CD8-positive, alpha-beta memory T cell (primary cell): ENCODE measurements at places on chromosomes 7 and 10. TPM values are rescaled to one million over a fixed set of nuclear protein-coding genes. Genes with fewer than 3 reads are reported as not detected.

TLL2 gene
- not detected for polyA plus RNA-seq

GRCh38 chr10:77563638-77564270 is 73.9 kb downstream of the KCNMA1 start:
- no peak overlapping the region for H3K4me3 ChIP-seq
- no peak overlapping the region for H3K27ac ChIP-seq
- H3K27me3 ChIP-seq = peaks cover 4% of the 10 kb centered on the region
- no peaks in the 10 kb centered on the region for H3K36me3 ChIP-seq
- DNase-seq = no peak
- no peaks in the 10 kb centered on the region for H3K4me1 ChIP-seq

DNA sequence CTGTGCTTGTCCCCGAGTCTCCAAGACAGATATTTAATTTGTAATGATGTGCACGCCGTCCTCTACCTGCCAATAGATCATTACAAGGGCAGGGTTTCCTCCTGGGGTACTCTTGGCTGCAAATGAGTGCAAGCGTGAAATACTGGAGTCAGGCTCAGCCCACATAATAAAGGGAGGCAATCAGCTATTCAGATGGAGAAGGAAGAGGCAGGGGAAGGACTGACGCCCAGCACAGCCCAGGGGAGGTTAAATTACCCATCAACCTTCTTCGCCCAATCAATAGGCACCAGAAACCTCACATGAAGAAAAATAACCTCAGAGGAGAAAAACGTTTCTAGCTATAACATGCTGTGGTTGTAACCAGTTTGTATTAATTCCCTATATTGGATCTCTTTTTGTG is 544.9 kb upstream of the ADARB2 start:
- H3K4me3 ChIP-seq = no peak overlapping the region
- no peaks in the 10 kb centered on the region for H3K27me3 ChIP-seq
- H3K27ac ChIP-seq = no peak overlapping the region
- H3K36me3 ChIP-seq = no peaks in the 10 kb centered on the region

EIF5AL1 gene
- 0.16 TPM for polyA plus RNA-seq

DNA sequence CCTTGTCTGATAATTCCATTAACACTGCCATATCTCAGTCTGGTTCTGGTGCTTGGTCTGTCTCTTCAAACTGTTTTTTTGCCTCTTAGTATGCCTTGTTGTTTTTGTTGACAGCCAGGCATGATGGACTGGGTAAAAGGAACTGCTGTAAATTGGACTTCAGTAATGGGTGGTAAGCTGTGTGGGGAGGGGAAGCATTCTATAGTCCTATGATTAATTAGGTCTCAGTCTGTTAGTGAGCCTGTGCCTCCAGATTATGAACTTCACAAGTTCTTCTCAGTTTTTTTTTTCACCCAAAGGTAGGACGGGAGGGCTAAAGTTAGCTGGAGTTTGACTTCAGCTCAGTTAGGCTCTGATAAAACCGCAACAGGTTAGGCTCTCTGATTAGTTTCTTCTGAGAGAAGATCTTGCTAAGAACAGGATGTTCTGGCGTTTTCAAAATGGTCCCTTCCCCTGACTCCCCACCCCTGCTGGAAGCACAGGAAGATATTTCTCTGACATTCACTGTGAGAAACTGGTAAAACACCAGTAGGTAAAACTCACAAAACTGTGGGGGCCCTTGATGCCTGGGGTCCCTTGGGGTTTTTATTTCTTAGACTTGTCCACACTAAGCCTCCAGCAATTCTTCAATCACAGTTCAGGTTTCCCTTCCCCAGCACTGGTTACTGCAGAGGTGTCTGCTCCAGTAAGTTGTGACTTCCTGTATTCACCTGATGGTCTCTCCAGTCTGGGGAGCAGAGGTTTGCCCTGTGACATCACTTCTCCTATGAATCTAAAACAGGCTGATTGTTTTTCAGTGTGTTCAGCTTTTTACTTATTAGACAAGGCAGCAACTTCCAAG is 43.3 kb upstream of the CCDC71L start:
- no peak overlapping the region for H3K27ac ChIP-seq
- H3K4me3 ChIP-seq = no peak overlapping the region
- H3K4me1 ChIP-seq = peaks cover 13% of the 10 kb centered on the region
- H3K27me3 ChIP-seq = no peaks in the 10 kb centered on the region
- DNase-seq = no peak

- no peak overlapping the region for H3K4me3 ChIP-seq
- H3K36me3 ChIP-seq = no peaks in the 10 kb centered on the region
- no peak for DNase-seq
- no peak overlapping the region for H3K27ac ChIP-seq
These were observed 6.6 kb downstream of the GDF10 start for GRCh38 chr10:47306387-47307210.

BICC1 gene
- polyA plus RNA-seq = not detected

DNA sequence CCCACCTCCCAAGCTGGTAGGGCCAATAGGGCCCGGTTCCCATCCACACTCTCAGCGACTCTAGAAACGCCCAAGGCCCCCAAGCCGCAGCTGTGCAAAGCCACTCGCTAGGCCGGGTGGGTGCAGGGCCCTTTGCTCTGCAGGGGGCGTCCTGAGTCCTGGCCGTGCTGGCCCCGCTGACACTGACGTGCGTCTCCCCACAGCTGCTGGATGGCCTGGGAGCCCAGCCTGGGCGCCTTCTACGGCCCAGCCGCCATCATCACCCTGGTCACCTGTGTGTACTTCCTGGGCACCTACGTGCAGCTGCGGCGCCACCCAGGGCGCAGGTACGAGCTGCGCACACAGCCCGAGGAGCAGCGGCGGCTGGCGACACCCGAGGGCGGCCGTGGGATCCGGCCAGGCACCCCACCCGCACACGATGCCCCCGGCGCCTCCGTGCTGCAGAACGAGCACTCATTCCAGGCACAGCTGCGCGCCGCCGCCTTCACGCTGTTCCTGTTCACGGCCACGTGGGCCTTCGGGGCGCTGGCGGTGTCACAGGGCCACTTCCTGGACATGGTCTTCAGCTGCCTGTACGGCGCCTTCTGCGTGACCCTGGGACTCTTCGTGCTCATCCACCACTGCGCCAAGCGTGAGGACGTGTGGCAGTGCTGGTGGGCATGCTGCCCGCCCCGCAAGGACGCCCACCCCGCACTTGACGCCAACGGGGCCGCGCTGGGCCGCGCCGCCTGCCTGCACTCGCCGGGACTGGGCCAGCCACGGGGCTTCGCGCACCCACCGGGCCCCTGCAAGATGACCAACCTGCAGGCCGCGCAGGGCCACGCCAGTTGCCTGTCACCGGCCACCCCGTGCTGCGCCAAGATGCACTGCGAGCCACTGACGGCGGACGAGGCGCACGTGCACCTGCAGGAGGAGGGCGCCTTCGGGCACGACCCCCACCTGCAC is 31.6 kb upstream of the KNDC1 start:
- H3K27me3 ChIP-seq = no peaks in the 10 kb centered on the region
- no peak overlapping the region for H3K27ac ChIP-seq
- H3K4me1 ChIP-seq = no peaks in the 10 kb centered on the region
- DNase-seq = no peak
- no peak overlapping the region for H3K4me3 ChIP-seq
